ENCODE measurements at places on chromosomes 1 and 21.

GRCh38 chr1:210360852-210361477 lies 32.3 kb downstream of the HHAT start:
- DNase-seq = no peak

- no peak for DNase-seq
These were observed 10.4 kb downstream of the RPL11 start for GRCh38 chr1:23701996-23702395.

GRCh38 chr1:44049839-44050238 lies 18.6 kb upstream of the SLC6A9 start:
- no peak for DNase-seq

DNA sequence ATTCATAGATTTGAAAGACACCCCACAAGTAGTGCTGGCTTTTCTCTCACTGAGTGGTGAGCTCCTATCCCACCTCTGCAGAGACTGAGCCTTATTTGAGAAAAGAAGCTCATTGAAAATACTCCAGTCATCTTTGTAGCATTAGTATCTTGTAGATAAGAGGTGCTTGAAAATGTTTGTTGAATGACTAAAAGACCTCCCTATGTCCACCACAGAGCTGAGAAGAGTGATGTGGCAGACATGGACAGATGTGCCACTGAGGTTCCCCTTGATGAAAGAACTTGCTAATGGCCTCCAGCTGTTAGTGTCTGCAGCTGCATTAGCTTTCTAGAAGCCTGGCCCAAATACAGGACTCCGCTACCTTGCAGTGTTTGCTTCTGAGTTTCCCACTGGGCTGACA lies 29.3 kb upstream of the ZBTB8A start:
- DNase-seq = no peak

- no peak for DNase-seq
These were observed 68.1 kb upstream of the F3 start for GRCh38 chr1:94609619-94610018.

DNA sequence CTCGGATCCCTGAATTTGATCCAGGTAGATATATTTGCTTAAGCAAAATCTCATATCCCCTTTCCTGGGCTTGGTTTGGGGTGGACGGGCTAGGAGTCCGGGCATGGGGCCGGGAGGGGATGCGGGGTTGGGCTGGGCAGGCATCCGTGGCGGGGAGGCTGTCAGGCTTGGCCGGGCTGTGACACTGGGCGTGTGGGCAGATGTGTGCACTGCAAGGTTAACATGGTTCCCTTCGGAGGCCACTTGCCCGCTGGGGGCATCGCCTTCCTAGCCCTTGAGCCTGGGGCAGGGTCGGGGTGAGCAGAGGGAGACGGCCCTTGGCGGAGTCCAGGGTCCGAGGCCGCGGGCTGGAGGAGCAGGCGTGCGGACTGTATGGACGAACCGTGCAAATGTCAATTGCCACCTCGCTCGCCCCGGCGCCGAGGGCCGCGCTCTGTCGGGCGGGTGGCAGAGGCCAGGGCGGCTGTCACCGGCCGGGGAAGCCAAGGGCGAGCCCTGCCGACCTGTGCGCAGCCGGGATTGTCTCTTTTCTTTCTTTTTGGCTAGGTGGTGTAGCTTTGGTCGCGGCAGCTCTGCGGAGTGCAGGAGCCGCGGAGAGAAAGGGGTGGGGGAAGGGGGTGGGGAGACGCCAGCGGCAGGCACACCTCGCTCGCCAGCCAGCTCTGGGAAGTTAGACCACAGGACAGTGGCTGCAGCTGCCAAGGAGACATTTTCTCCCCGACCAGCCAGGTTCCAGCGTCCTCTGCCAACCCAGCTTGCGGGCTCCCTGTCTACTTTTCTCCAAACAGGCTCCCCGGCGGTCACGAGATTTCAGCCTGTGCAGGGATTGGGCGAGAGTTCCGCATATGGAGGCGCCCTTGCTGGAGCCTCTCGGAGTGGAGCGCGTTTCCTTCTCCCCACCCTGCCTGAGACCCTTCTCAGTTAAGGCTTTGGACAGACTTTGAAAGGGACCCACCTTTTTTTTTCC lies 1.3 kb downstream of the RCOR3 start:
- peak; percentile 76 for DNase-seq

- no peak for DNase-seq
These were observed 21.4 kb downstream of the TGFB2 start for GRCh38 chr1:218366322-218367052.

DNA sequence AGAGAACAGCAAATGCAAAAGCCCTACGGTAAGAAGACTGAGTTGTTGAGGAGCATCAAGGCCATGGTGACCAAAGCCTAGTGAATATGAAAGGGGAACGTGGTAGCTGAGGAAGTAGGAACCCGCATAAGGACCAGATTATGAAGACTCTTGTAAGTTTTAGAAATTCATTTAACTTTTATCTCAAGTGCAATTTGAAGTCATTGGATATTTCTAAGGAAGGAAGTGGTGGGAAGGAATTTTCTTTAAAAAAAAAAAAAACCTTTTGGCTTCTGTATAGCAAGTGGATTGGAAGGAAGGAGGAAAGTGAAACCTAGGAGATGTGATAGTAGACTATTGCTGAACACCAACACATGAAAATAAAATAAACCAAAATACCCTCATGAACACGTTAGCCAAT lies 119.0 kb downstream of the TNFSF18 start:
- no peak for DNase-seq

DNA sequence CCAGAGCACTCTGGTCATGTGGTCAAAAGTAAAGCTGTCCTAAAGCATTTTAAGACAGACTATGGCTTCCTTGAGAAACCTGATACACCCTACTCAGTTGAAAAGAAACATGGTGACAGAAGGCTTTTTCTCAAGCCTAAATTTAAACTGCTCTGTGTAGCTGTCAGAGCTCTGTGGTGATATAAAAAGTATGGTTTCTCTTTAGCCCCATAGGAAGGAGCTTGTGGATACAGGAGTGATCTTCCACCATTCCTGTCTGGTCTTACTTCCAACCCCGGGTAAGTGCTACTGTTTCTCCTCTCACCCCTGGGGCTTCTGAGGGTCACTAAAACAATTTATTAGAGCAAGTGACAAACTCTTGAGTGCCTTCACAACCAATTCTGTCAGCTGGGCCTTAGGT lies 8.5 kb downstream of the TP53BP2 start:
- DNase-seq = no peak

DNA sequence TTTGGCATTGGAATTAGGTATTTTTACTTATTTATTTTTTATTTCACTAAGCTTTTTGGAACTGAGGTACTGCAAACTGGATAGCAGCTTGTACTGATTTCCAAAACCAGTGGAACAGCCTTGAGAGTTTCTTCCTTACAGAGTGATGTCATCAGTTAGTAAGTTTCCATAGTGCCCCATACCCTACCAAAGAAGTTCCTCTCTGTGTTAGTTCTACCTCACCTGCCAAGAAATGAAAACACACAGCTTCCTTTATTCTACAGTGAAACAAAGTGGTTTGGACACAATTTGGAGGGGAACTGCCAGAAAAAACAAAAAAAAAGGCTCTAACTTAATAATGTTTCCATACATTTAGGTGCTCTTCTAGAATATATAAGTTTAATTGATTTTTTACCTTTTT lies 430.9 kb upstream of the ADGRL2 start:
- no peak for DNase-seq

DNA sequence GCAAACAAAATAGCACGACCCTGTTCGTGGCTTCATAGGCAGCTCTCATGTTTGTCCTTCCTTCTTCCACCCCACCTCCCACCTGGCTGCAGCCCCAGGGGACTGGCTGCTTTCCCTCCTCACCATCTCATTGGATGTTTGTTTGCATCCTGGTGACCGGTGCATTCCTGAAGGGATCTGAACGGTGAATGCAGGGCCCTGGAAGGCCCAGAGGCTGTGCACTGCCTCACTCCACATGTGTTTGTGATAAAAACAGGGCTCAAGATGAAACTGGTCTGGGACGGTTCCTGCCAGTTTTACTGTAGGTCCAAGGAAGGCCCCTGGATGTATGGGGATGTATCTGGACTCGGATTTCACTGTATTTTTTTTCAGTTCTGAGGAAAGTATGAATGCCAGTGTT lies 42.8 kb downstream of the CNN3 start:
- no peak for DNase-seq

DNA sequence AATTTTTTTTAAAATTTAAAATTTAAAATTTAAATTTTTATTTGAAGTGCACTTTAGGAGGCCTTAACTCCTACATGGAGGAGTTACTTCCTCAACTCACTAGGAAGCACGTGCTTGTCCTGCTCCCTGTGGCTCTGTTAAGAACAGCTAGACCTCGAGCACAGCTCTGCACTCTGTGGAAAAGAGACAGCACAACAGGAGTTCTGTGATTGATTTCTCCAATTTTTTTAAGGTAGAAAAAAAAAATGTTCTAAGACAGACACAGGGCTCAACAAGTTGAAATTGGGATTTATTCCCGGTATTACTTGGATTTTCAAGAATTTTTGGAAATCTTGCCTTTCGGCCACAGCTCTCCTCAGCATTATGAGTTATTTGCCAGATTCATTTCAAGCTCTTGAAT lies 356.6 kb upstream of the LYPLAL1 start:
- DNase-seq = no peak

GRCh38 chr1:44244986-44245385 lies 31.7 kb downstream of the DMAP1 start:
- DNase-seq = no peak

- DNase-seq = no peak
These were observed 214.1 kb upstream of the USP24 start for GRCh38 chr1:55428944-55429931.

- DNase-seq = no peak
These were observed 7.9 kb downstream of the COX20 start for GRCh38 chr1:244843148-244843978.

- no peak for DNase-seq
These were observed 145.6 kb upstream of the C21orf91 start for GRCh38 chr21:17964716-17965115.

DNA sequence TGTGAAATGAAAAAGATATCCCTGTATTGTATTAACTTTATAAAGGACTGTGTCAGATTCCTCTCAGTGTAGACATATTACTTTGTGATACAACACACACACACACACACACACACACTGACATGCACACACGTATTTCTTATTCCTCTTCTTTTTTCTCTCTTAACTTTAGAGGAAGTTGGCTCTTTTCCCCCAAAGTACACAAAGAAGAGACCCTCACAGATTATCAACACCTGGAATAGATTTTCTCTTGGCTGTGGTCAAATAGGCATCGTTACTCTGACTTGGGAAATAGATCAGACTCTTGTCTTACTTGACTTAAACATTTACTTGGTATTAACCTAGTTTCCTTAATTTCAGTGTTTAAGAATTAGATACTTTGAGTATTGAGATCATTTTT lies 792.8 kb downstream of the ADGRL2 start:
- DNase-seq = no peak

GRCh38 chr21:35470522-35470921 lies 421.4 kb upstream of the RUNX1 start:
- no peak for DNase-seq

DNA sequence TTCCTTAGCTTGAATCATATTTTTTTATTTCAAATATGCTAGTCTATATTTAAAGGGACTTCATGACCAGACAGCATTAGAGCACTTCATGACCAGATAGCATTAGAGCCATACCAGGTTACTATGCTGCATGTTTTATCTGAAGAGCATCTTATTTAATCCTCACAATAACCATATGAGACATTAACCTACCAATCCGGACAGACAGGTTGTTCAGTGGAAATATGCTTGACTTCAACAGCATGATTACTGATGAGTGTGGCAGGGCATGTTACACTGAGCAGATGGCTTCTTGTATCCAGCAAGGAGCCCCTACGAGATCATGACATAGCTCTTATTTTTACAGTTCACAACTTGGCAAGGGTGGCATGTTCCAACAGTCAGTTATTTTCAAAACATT lies 85.0 kb upstream of the KCTD3 start:
- DNase-seq = no peak

- no peak for DNase-seq
These were observed 39.1 kb upstream of the WASF2 start for GRCh38 chr1:27528818-27529703.

GRCh38 chr1:244197851-244198375 lies 146.8 kb downstream of the ZBTB18 start:
- no peak for DNase-seq

- no peak for DNase-seq
These were observed 45.7 kb downstream of the UBE4B start for GRCh38 chr1:10078494-10078893.

- DNase-seq = no peak
These were observed 144.5 kb upstream of the SMYD2 start for GRCh38 chr1:214136324-214136919.

DNA sequence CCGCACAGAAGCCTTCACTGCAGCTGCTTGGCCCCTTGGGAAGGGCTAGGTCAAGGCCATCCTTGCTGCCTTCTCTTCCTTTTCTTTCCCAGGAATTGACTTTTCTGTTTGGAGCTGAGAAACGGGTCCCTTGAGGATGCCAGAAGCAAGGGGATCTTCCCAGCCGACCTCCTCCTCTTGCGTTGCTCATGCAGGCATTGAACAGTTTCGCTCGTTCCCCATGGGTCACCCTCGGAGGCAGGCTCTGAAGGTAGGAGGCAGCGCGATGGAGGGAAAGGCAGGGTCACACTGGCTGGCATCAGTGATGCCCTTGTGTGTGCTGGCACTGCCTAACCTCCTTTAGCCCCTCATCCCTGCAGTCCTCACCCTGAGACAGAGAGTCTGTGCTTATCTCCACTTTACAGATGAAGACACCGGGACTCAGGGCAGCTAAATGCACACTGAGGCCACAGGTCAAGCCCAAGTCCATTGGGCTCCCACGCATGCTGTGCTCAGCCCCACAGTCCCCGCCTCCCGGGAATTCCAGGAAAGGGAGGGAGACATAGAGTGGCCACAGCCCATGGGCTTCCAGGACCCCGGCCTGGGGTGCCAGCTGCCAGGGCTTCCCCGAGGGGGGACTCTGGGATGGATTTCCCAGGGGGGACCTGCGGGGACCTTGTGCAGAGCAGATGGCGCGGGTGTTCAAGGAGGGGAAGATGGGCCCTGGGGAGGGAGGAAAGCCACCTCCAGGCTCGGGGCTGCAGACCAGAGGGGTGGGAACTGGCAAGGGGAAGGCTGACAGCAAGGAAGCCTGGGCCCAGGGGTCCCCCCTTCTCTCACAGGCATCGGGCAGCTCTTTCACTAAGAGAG lies 90.2 kb downstream of the SPSB1 start:
- no peak for DNase-seq

DNA sequence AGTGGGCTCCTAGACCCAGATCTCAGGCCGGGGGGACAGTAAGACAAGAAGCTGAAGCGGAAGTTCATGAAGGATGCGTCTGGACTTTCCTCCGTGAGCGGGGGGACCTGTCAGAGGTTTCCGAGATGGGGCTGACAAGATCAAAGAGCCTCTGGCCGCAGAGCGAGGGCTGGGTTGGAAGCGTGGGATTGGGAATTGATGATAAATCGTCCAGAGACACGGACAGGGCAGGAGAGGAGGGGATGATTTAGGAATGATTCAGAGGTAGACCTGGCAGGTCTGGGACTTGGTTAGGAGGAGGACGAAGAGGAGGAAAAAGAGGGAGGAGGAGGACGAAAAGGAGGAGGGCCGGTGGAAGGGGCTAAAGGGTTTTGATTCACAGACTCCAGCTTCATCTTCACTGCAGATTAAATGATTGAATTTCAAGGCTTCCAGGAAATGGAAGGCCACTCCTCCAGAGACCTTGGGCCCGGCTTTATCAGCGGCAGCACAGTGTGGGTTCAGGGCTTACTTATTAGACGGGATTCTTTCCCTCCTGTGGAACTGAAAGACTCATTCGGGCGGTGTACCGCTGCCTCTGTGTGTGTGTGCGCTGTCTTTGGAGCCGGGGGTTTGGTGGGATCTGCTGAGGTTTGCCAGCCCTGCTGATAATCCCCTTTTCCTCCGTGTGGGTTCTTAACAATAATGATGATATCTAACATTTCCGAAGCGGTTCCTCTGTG lies 85.7 kb upstream of the SLC45A1 start:
- no peak for DNase-seq

All from GM06990 (cell line).